ENCODE measurements at places on chromosomes 2 and 18.

DNA sequence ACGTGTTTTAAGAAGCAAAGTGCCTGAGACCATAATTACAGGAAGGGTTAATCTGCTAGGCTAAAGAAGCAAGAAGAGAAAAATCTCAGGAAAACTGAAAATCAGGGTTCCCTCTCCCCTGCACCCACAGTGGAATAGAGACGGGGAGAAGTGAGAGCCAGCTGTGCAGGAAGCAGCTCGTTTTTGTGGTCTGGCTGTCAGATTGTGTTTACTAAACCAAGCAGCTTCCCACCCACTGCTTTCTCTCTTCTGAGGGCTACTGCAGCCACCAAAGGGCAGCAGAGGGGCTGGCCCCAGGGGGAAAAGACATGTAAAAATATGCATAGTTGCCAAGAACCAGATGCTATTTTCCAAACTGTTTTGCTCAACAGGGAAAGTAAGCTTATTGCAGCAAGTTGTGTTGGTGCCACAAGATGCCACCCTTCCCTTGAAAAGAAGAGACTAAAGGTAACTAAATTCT, 72.6 kb upstream of the THUMPD2 start:
- no peak for DNase-seq

- DNase-seq, result peak; percentile 36
Measured at GRCh38 chr2:96409820-96410164, 74.2 kb downstream of the NCAPH start.

GRCh38 chr2:23757686-23758433, 169.1 kb downstream of the ATAD2B start:
- no peak for DNase-seq

DNA sequence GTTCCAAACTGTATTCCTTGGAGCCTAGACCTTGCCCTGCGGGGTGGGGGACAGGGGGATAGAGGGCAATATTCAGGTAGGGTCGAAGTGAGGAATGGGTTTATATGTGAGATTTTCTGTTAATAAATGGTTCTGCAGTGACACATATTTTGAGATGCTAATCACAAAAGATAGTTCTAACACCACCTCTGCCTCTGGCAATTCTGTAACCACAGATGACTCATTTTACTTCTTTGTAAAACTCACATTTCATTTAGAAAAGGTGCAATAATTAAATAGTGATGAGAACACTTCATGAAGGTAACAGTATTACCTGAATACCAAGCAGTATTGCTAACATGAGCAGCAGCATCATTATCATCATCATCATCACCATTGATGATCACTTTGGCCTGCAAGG, 306.6 kb downstream of the SUCLG1 start:
- DNase-seq, result no peak

GRCh38 chr2:29606104-29607037, 315.0 kb downstream of the ALK start:
- no peak for DNase-seq

DNA sequence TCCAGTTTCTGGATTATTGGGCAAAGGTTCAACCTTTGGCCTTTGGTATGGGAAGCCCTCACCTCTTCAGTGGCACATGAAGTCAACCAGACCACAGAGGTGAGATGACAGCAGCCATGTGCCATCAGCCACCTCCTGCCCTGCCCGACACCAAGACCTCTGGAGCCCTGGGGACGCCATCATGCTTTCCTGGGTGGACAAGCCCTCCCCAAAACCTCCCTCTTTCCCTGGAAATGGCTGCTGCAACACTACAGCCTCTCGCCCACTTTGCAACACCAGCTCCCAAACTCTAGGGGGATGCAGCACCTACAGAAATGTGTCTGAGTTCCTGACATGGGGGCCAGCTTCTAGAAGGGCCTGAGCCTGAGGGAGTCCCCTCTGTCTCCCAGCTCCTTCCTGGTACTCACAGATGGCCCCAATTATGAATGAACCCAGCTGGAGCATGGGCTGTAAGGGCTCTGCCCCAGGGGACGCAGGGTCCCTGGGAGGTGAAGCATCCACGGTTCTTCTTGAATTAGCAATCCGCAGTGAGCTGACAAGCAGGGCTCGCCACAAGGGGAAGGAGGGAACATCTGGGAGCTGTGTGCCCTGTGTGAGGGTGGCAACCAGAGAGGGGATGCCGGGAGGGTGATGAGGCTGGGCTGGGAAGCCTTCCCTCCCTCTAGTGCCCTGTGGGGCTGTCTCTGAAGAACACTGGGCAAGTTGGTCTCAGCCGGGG, 268.5 kb upstream of the HDAC4 start:
- no peak for DNase-seq

- DNase-seq, result no peak
Measured at GRCh38 chr2:60796573-60797509, 40.8 kb downstream of the PAPOLG start.

- no peak for DNase-seq
Measured at GRCh38 chr18:41972067-41972925, 17.3 kb downstream of the PIK3C3 start.

- DNase-seq, result no peak
Measured at GRCh38 chr2:46058140-46058539, 239.1 kb upstream of the EPAS1 start.

DNA sequence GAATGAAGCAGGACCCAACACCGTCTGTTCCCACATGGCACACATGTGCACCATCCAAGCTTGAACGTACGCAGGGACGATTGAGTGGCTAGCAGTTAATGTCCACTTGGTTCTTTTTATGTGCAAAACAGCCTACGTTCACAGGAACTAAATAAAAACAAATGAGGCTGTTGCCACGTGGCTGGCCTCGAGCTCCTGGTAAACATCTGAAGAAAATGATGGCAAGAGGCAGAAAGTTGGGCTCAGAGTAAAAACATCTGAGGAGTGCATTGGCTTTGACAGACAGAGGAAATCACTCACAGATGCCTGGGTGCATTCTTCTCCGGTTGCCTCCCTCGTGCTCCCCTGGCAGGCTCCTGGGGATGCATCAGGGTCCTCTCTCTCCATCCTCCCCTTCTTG, 177.9 kb downstream of the NRP2 start:
- no peak for DNase-seq

DNA sequence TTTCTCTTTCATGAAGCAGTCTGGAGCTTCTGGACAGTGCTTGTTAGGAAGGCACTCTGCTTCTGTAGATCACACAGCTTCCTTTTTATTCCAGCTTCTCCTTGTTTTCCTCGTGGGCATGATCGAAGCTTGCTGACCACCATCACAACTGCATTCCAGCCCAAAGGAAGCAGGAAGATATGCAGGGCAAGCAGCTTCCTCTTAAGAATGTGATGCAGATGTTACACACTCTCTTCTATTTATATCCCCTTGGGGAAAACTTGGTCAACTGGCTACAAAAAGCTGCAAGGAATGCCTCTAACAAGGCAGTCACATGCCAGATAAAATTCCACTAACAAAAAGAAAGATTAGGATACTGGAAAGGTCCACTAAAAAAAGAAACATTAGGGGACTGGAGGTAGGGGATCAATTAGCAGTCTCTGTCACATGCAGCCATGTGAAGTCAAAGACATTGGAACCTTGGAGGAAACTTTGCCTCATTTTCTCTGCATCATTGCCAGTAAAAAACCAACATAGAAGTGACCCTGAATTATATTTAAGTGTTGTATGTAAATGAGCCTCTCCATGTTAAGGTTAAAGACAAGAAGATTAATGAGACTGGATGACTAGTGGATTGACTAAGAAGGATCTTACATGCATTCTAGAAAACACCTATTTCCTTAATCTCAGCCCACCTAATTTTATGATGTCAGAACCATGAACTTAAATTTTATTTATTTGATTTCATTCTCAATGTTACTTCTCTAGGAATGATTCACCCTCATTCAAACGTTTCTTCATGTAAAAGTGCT, 98.3 kb downstream of the NAB1 start:
- DNase-seq, result no peak

DNA sequence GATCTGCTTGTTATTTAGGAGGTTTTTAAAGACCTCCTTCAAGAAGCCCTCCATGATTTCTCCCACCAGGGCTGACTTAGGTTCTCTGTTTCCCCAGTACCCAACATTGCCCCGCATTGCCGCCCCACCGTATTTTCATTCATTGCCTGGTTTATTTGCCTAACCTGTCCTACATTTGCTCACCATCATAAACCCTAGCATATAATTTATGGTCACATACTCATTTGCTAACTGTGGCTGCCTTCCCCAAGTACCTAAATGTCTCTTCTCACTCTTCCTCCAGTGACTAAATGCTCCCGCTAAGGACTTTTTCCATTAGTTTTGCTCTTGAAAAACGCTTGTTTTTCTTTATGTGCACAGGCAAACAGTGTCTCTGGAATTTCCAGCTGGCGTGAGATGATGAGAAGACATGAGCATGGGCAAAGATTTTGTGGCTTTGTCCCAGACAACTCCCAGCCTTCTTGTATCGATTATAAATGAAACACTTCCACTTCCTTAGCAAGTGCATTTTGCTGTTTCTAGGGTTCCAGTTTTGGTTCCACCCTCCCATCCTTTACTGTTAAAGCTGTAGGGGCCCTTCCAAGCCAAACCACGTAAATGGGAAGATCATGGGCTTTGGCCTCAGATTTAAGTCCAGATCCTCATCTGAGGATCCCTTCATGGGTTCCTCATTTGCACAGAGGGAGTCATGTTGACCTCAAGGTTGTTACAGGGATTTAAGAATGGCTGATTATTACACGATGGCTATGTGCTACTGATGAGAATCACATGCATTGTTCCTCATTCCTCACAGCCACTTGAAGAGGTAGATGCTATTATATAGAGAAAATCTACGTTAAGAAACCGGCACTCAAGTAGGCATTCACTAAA, 21.0 kb upstream of the ARMC9 start:
- no peak for DNase-seq

- DNase-seq, result no peak
Measured at GRCh38 chr2:52717836-52718235, 1049.8 kb upstream of the CHAC2 start.

GRCh38 chr18:22228976-22229375, 59.6 kb downstream of the GATA6 start:
- DNase-seq, result no peak

DNA sequence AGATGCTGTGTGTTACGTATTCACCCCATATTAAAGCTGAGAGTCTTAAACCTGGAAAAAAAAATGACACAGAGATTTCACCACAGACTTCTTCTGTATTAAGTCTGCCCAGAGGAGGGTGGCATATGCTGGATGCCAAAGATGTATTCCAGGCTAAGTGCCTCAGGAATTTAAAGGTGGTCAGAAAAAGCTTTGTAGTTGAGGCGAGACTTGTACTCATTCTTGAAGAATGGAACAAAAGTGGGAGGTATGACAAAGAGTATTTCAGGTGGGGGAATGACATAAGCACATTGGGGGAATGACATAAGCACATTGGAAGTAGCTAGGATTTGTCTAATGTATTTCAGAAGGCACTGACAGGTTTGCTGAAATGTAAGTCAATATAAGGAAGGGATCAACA, 98.6 kb downstream of the BABAM2 start:
- DNase-seq, result no peak

Data from NCI-H1092 (cell line).